ENCODE measurements at places on chromosomes 6 and 20.
A peak's percentile ranks its signal among the peaks of the same experiment; 100 is the strongest.

DNA sequence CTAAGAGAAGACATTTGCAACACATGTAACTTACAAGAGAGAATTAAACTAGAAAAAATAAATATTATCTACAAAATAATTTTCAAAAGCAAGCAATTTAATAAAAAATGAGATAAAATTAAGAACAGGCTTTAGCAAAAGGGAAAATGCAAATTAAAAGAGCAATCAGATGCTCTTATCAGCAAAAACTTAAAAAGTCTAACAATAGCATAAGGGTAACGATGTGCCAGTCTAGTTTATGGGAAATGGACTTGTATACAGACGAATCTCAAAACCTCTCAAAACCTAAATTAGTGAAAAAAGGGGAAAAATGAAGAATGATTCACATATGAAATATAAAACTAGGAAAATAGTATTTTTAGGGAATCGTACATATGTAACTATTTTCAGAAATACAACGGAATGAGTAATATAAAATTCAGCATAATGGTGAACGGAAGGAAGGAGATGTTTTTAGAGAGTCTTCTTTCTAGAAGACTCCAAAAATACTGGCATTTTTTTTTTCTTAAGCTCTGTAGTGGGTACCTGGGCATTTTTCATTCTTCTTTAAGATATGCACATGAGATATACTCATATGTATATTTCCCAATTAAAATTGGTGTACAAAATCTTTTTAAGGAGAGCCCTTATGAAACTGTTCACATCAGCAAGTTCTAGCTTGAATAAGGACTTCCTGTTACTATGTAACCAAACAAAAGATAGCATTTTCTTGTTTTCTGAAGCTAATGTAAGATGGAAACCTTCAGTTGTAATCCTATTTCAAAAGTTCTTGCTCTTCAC is 927 bp upstream of the MANEA start:
- DNase-seq, result no peak

GRCh38 chr20:15674253-15675060 is 898.8 kb downstream of the KIF16B start:
- DNase-seq, result peak; percentile 22

DNA sequence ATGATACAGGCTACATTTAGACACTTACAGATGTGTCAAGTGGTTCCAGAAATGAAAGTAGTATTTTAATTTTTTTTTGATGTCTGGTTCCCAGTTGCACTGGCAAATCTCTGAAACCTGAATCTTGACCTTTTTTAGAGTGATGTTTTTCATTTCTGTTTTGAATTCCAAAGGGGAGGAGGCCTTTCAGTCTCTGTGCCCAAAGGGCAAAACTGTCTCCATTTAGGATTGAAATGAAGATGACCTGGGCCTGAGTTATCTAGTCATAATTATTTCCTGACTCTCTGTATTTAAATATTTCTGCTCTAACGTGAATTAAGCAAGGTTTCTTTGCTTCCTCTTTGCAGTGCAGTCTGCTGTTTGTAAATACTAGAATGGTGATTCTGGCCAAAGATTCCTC is 252.9 kb upstream of the ZFP64 start:
- no peak for DNase-seq

GRCh38 chr6:141641406-141641805 is 491.3 kb upstream of the GJE1 start:
- no peak for DNase-seq

DNA sequence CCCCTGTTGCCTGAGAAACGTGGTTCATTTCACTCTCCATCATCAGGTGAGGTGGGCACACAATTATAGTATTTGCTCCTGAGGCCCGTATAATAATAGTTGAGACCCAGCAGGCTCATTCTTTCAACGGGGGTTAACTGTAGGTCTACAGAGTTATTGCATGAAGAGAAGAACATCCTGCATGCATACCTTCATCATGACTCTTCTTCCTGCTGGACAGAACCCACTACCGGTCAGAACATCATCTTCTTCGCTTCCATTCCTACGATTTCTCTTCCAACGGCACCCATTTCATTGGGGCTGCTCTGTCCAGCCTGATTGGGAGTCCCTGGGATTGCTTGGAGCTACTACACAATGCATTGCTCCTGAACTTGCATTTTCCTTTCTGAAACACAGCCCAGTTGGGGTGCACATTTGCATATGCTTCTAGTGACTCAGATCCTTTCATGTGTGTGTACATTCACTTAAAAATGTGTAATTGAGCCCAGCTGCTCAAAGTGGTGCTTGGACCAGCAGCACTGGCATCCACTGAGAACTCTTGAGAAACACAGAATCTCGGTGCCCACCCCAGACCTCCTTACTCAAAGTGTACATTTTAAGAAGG is 57.4 kb downstream of the SLC24A3 start:
- DNase-seq, result no peak

DNA sequence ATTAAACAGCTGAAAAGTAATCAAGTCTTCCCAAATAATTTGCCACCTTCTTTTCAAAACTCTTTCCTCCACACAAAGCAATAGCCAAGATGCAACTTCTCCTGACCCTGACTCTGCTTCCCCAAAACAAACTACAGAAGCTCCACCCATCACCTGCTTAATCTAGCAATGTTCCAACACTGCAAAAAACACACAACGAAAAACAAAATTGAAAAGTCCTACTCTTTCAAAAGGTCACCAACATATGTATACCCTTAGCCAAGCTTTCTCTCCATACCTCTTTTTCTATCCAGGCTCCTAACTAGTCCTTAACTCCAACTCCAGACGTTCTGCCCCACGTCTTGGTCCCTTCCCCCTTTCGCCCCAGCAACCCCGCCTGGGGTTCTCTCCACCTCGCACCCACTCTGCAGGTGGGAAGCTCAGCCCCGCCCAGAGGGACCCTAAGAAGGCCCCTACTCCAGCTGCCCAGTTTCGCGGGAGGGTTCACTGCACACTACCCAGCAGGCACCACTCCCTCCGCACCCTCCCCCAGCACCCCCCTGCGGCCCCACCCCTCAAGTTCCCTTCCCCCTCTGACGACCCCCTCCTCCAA is 717 bp downstream of the CSNK2A1 start:
- DNase-seq, result no peak

GRCh38 chr6:119205911-119206618 is 127.6 kb upstream of the FAM184A start:
- DNase-seq, result no peak

DNA sequence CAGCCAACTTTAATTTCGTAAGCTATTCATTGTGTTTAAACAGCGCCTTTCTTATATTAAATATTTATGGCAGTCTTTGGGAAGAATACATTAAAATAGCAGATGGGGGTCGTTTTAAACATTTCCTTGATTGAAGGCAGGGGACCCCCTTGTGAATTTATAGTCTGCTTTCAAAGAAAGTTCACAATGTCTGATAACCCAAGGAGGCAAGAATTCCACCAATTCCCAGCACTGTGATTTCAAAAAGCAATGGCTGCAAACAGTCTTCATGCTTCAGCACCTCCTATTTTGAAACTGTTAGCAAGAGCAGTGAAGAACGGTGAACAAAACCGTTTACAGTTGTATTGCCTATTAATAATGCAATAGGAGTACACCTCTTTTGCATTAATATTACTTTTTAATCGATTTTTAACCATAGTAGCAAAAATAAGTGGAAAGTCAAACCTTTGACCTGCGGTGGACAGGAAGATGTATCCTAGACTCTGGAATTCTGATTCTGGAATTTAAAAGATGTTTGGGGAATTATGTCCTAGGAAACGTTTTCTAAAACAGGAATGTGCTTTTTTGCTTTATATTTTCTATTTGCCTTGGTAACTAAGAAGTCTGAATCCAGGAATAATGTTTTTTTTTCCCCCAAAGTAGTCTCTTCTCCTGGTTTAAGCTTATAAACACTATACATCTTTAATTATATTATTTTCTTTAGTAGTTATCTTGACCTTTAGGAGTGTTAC is 393.0 kb downstream of the CDKAL1 start:
- no peak for DNase-seq

GRCh38 chr6:153167061-153167891 is 36.2 kb upstream of the RGS17 start:
- DNase-seq, result peak; percentile 90

DNA sequence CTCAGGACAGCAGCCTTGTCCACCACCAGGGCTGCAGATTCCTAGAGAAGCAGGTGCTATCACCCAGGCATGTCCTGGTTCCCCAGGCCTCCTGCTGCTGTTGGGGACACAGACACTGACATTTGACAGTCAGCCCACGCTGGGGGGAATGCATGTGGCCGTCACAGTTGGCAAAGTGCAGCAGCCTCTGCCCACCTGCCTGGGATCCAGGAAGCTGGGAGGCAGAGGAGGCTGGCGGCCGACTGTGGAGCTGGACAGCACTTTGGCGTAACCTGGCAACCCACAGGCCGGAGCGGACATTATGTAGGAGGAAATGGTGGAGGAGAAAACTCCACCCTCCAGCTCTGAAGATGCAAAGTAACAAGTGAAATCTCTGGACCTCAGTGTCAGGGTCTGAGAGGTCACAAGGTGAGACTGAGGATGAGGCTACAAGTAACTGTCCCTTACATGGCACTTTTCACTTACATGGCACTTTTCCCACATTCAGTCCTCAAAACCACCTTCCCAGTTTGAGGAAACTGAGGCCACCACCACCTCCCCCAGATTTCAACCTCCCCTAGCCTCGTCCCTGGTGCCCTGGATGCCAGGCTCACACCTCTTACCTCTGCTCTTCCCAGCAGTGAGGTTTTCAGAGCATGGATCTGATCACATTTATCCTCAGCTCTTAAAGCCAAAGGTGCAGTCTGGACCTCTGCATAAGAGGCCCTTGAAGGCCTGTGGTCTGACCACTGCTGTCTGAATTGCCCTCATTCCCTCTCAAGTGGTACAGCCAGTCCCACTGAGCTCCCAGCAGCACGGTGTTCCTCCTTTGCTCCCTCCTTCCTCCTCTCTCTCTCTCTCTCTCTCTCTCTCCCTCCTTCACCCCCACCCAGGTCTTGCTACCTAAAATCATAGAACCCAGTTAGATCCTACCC is 8.7 kb downstream of the MAP1LC3A start:
- no peak for DNase-seq

DNA sequence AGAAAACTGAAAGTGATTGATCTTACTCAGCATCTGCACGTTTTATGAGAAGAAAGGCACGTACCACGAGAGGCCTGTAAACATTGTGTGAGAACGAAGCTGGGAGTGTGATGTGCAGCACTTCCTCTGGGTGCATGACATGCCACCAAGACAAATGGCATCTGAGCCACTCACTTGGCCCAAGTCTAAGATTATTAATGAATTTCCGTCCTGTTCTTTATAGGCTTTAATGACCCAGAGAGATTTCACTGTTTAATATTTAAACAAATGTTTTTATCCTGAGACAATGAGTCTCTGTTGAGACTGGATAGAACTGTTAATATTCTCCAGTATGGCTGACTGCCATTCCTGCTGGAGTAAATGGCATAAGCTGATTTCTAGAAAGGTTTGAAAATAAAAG is 172.6 kb upstream of the PHACTR1 start:
- no peak for DNase-seq

DNA sequence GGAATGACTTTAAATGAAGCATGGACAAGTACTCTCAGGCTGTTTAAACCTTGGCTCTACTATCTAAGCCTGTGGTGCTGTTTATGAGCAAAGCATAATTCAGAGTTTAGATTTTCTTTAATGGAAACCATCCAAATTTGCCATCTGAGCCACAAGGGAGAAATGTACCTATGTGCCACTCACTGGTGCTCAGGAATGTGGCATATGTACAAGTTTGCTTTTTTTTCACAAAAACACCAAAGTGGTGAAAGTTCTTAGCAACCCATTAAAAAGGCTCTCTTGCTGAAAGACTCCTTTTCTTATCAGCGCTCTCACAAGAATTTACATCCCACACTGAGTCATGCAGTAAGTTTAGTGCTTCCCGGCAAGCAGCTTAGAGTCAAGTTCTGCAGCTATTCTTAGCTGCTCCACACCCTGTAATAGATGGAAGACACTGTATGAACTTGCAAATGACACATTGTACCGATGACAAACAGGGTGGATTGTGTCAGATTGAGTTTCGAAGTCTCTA is 57.3 kb upstream of the MLIP start:
- DNase-seq, result peak; percentile 46

- DNase-seq, result no peak
Measured at GRCh38 chr6:91669154-91669870, 1082.4 kb upstream of the MAP3K7 start.

- no peak for DNase-seq
Measured at GRCh38 chr6:12110523-12111362, 98.6 kb downstream of the HIVEP1 start.

DNA sequence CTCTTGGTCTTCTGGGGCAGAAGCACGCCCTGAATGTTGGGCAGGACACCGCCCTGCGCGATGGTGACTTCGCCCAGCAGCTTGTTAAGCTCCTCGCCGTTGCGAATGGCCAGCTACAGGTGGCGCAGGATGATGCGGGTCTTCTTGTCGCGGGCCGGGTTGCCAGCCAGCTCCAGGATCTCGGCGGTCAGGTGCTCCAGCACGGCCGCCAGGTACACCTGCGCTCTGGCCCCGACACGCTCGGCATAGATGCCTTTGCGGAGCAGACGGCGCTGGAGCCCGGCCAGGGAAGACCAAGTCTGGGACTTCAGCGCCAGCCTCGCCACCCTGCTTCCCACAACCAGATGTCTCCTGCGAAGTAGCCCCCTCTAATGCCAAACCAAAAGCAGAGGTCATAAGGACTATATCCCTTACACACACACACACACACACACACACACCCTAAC is 8.0 kb upstream of the SLC17A3 start:
- DNase-seq, result no peak

GRCh38 chr20:7722564-7722963 is 217.7 kb downstream of the HAO1 start:
- no peak for DNase-seq

DNA sequence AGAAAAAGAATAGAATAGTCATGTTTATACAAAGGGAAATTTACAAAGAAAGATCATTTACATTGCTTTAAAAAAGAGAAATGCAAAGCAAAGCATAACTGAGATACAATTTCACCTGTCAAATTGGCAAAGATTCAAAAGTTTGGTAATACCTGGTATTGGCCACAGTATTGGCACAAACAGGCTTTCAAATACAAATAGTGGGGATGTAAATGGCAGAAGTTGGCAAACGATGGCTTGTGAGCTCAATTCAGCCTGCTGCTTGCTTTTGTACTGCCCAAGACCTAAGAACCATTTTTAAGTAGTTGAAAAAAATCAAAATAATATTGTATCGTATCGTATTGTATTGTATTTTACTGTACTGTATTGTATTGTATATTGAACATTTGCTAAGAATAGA is 194.5 kb upstream of the JAG1 start:
- DNase-seq, result no peak

DNA sequence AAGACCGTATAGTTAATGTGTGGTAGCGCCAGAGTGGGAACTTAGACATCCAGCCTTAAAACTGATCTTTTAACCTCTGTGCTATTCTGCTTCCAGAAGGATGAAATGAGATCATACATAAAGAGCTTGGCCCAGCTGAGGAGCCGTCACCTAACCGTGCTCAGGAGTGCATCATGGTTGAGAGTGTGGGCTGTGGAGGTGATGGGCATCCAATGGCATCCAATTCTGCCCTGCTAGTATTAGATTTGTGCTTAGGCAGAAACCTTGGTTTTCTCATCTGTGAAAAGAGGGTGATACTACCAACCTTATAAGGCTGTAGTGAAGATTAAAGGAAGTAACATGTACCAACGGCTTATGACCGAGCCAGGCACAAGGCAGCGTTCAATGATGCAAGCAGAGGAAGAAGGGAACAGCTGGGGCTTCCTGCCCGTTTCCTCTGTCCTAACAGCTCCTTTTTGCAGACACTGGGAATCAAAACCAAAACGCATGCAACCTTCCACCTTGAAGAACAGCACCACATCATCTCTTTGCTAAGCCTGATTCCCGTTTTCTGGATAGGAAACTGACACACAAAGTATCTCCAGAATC is 1.3 kb downstream of the SLC22A16 start:
- DNase-seq, result no peak
